DND-41 (cell line): ENCODE measurements at places on chromosomes 3 and 15.

DNA sequence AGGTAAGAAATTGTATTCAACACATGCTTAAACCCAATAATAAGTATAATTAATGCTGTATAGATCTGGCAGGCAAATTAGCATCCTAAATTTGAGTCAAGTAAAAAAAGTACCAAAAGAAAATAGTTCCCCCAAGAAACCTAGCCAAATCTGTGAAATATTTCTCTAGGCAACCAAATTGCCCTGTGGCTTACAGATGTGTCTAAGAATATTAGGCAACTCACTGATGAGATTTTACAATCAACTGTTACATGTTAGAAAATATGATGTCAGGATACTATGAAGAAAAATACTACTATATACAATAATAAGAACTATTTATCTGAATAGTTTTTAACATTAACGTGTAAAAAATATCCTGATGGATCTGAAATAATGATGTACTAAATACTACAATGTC is 397.1 kb downstream of the TIGIT start:
- no peak for DNase-seq

DNA sequence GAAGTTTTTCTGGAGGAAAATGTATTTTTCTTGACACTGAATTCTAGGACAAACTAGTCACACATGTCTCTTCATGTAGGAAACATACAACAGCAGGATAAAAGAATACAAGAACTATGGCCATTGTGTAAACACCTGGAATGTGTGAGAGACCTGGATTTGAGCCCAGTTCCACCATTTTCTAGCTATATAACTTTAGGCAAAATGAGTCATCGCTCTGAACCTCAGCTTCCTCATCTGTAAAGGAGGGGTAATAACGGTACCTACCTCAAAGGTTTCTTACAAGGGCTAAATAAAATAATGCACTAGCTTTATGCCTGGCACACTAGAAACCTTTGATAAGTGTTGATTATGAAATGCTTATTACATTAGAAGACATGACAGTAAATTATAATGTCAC is 57.8 kb downstream of the RIOX2 start:
- no peak for DNase-seq

DNA sequence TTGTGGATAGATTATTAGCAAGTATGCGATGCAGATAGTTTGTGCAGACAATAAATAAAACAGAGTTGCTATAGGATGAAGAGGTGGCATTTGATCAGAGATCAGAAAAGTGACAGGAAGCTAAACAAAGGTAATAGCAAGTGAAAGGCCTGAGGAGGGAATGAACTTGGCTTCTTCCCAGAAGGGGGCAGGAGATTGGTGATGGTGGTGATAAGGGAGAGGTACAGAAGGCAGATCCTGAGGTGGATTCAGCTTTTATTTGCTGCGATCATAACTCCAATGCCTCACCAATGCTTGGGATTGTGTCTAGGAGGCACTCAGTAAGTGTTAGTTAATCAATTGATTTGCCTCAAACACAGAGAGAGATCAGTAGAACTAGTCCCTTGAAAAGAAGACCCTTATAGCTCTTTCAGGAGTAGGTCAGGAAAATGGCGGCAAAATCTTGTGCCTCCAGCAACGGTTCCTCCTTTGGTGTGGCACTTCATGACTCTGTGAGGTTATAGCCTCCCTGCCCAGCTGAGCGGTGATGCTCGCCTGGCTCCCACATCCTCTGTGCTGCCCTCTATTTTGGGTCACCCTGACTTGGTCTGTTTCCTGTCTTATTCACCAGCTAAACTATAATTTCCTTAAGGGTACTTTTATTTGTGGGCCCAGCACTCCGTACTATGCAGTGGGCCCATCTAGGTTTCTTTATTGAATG is 37.5 kb downstream of the TGFBR2 start:
- DNase-seq, result peak; percentile 68

- DNase-seq, result peak; percentile 41
Observed at GRCh38 chr15:84598993-84599392, 1.8 kb upstream of the ZSCAN2 start.

- no peak for DNase-seq
Observed at GRCh38 chr3:139130390-139131140, 85.9 kb upstream of the PRR23C start.

DNA sequence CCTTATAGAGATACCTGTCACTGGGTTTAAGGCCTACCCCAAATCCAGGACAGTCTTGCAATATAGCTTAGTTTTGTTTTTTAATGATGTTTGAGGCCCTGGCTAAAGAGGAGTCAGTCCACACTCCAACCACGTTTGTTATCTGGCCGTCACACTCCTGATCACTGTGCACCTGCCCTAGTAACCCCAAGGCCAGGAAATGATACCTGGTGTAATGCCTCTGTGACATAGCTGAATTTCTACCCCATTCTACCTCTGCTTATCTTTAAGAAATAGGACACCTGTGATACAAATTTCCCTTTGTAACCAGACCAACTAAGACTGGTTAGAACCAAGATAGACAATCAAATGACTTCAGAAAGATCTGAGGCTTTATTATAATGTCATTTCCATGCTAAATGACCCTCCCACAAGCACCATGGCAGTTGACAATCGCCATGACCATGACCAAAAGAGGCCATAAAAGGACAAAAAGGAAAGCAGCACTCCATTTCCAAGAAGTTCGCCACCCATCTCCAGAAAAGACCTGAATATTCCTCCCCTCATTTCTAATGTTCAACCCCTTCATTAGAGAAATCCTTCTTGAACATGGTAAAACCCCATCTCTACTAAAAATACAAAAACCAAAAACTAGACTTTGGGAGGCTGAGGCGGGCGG is 4.8 kb upstream of the RTP3 start:
- DNase-seq, result no peak

DNA sequence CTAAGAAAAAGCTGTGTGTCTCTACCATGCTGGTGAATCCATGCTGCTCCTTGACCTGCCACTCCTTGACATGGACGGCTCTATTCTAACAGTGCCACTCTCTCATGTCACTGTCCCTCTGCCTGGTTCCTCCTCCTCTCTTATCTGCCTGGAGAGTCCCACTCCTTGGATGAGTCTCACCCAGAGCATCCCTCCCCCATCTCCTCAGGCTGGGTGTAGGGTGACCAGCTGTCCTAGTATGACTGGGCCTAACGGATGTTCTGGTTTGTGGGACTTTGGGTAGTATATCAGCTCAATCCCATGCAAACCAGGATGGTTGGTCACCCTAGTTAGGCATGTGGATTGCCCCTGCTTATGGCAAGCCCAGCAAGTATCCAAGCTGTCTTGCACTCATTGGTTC is 54.3 kb downstream of the LIPC start:
- DNase-seq, result no peak

DNA sequence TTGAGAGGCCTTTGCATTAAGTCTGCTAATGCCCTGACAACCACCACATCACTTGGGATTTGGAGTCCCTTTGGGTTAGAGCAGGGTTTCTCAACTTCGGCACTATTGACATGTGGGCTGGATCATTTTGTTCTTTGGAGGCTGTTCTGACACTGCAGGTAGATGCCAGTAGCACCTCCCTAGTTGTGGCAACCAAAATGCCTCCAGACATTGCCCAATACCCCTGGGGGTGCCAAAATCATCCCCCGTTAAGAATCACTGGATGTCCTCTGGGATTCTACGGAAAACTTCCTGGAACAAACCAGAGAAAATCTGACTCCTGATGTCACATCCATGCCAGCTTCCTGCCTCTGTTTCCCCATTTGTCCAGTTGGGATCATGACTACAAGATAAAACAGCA is 37.2 kb upstream of the BLM start:
- no peak for DNase-seq

DNA sequence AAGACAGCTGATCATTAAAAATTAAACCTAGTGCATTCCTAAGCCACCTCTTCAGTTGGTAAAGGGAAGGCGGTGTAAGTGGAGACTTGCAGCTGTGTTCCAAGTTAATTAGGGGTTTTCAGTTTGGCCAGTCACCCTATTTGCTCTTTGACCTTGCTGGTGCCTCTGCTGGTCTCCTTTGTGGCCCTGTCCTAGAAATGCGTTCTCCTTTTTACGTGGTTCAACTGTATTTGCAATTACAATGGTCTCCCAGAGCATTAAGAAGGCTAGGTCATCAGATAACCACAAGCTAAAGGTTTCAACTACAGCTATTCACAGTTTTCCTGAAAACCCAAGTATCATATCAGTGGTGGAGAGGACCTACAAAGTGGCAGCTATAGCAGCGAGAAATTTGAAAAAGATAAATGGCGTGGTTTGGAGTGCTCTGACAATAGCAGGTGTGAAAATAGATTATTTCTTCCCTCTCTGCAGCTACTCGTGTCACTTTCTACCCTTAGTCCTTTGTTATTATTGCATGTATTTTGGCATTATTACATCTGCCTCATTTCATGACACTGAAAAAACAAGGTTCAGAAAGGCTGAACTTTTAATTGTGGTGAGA is 203.5 kb upstream of the TBC1D5 start:
- DNase-seq, result no peak

- DNase-seq, result peak; percentile 85
Observed at GRCh38 chr15:58410353-58410752, 21.4 kb upstream of the LIPC start.

DNA sequence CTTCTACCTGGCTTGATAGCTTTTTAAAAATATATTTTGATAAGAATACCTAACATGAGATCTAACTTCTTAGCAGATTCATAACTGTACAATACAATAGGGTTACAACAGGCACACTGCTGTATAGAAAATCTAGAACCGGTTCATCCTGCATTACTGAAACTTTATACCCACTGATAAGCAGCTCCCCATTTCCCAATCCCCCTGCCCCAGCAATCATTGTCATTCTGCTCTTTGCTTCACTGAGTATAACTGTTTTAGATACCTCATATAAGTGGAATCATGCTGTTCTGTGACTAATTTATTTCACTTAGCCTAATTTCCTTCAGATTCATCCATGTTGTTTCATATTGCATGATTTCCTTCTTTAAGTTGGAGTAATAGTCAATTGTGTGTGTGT is 906.0 kb downstream of the GBE1 start:
- no peak for DNase-seq

DNA sequence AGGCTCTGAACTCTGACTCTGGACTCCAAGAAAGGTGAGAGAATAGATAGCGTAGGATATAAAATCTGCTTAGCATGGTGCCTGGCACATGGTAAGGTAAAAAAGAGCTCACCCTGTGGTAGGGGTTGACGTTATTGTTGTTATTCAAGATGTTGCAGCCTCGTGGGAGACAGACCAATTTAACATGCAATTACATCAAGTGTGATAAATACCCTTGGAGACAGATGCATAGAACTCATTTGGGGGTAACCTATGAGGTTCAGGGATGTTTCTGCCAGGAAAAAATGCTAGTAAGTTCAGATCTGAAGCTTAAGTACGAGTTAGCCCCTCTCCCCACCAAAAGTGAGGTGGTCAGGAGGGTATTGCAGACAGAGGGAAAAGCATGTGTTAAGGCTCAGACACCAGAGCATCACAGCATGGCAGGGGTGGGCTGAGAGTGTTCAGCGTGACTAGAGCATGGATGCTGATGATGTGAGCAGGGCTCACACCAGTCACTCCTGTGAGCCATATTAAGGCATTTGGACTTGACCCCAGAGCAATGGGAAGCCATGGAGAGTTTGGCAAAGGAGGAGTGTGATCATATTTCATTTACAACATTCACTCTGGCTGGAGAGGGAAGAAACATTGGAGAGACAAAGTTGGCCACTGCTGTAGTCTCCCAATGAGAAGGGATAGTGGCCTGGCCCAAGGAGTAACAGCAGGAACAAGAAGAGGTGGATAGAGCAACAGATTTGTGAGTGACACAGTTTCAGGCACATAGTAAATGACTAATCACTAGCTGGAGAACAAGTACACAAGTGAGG is 181.0 kb downstream of the UACA start:
- DNase-seq, result no peak

- no peak for DNase-seq
Observed at GRCh38 chr3:122099255-122099654, 44.1 kb downstream of the CD86 start.

DNA sequence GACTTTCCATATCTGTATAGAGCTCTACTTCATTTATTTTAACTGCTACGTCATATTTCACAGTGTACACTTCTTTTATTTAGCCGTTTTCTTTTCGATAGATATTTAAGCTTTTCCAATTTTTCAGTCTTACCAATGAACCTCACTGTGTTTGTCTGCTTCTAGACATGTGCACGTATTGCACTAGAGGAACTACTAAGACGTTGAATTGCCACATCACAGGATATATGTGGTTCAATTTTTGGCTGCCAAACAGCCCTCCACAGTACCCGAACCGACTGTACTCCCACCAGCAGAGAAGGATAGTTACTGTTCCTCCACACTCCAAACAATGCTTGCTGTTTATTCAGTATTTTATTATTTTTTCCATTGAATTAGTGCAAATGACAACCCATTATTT is 2.0 kb downstream of the NR1I2 start:
- no peak for DNase-seq

DNA sequence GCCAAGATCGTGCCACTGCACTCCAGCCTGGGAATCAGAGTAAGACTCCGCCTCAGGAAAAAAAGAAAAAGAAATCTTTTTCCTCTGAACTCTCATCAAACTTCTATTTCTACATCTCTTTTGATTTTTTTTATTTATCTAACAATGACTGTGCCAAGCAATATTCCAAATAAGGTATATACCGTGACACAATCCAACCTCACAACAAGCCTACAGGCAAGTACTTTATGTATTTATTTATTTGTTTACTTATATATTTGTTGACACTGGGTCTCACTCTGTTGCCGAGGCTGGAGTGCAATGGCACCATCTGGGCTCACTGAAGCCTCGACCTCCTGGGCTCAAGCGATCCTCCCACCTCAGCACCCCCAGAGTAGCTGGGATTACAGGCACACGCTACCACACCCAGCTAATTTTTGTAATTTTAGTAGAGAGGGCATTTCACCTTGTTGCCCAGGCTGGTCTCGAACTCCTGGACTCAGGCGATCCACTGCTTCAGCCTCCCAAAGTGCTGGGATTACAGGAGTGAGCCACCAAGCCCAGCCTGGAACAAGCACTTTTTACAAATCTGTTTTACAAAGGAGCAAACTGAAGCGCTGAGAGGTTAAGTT is 94.9 kb upstream of the CHD2 start:
- no peak for DNase-seq

DNA sequence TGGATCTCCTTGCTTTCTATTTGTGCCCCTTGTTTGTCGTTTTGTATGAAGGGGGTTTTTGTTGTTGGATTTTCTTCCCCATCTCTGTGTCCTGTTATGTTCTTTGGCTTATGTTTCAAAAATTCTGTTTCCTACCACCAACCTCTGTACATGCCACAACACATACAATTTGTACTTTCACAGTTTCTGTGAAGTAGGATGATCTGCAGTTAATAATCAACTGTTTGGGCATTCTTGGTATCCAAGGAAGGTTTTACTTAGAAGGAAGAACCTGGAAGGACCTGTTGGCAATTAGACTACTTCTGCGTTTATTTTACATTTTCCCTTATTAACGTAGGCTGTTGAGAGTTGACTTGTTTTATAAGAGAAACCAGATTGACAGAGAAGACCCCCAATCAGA is 8.3 kb downstream of the SETD5 start:
- no peak for DNase-seq

GRCh38 chr3:185709251-185709955 is 115.4 kb downstream of the IGF2BP2 start:
- DNase-seq, result no peak
